NK-92 treated with Interleukin-12 subunit alpha and Interleukin-12 subunit beta, amount 100 ng/mL, for 24 hours (cell line): ENCODE measurements at places on chromosomes 1 and 21.

- DNase-seq: no peak
Observed at GRCh38 chr1:146010126-146010738, 11.3 kb downstream of the HJV start.

DNA sequence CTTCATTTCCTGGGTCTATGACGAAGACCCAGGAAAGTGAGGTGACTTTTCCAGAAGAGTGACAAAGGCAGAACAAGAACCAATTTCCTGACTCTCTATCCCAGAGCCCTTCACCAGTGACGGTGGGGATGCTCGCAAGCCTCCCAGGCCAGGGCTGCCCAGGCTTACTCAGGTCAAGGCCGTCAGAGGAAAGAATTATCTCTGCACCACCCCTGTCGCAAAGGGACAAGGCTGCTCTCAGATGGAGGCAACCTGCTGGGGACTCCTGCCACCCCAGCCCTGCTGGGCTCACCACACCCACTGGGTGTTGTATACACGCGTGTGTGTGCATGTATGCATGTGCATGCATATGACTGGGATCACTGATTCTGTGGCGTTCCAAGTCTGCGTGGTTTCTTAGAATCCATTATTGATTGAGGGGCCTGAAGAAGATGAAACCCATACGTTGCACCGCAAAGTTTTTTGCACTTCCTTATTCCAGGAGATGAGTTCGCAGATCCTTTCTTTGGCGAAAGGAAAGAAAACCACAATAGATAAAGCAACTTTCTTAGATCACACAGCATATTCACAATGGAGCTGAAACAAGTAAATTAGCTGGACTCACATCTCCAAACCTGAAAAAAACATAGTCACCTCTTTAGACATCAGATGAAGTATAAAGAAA, 255.8 kb downstream of the RHOU start:
- no peak for DNase-seq

DNA sequence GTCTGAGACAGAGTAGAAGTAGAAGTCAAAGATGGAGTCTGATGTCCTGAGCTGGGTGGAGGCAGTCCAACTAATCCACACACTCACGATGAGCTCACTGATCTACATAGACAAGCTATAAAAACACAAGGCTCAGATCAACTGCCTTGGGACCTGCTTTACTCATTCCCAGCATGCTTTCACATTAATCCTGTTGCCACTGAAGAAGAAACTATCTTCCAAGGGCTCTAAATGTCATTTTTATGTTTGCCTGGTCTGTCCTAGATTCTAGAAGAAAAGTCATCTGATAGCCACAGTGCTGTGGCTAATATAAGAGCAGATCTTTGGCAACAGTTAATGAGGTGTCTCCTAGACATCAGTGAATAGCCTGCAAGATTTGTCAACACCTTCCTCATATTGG, 522.7 kb downstream of the NUF2 start:
- DNase-seq: no peak

DNA sequence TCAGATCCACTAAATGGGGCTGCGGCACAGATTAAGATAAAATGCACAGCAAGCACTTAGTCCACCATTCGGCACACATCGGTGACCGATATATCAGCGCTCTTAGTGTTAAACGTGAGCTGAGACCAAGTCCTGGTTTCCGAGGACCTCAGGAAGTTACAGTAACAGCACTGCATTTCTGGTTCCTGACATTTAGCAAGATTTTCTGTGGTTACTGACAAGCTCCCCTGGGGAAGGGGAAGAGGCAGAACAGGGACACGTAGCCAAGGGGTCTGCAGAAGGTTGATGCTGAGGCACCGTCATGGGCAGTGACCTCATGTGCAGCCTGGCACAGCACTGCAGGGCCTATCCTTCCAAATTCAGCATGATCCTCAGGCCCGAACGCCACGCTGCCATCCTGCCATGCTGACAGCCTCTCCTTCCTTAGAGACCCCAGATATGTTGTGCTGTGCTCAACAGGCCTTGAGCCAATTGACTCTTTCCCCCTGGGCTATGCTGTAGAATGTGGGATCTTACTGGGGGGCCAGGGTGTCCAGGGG, 13.4 kb upstream of the PEF1 start:
- DNase-seq: no peak

GRCh38 chr1:157363660-157364140, 188.6 kb downstream of the FCRL5 start:
- no peak for DNase-seq

GRCh38 chr1:204928671-204929486, 58.2 kb downstream of the NFASC start:
- DNase-seq: no peak

GRCh38 chr1:61579802-61580201, 145.1 kb downstream of the TM2D1 start:
- DNase-seq: no peak

DNA sequence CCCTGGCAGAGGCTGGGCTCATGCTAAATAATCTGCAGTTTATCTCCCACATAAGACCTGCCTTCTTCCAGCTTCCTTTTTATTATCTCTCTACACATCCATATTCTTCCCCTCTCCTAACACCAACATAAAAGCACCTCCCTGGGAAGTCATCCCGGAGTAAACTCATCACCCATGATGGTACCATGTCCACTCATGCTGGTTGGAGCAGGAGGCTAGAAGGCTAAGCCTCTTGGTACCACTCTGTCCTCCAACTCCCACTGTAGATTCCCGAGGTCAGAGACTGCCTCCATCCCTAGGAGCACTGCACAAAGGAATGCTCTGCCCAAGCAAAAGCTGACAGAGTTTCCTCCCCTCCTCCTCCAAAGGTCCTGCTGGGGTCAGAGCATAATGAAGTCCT, 4.2 kb downstream of the DENND2D start:
- no peak for DNase-seq

- no peak for DNase-seq
Observed at GRCh38 chr1:194071205-194071604, 884.8 kb upstream of the B3GALT2 start.

DNA sequence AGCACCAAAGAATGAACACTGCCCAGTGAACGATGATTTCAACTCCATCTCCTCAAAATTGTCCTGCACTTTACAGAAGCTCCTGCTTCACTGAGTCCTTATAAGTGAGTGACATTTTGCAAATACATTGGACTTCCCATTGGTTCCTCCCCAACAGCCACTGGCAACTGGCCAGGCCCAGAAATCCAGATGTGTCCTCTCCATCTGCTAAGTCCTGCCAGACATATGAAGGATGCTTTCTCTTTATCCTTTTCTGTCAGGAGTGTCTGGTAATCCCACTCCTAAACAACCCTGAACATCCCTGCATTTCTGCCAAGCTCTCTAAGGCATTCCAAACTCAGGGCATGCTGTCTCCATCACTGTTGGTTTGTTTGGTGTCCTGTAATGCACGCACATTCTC, 271.8 kb downstream of the RRAGC start:
- no peak for DNase-seq
